Central memory CD4-positive, alpha-beta T cell (primary cell): ENCODE measurements at places on chromosomes 2 and 18.

DNA sequence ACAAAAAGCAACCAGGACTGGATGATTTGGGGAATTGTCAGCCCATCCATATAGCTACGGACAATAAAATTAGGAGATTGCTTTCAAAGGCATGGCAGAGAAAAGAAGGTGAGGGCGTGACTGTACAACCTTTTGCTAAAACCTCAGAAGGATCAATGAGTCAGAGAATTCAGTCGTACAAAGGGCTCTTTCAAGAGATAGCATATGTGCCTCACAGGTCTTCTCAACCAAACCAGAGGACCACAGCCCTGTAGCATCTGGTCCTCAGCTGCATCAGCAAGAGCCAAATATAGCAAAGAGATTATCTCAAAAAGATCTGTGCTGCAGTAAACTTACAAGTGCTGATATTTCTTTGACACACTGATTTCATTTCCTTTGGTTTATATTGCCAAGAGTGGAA lies 149.9 kb upstream of the RAB6C start:
- no peak for DNase-seq

GRCh38 chr18:49223837-49224529 lies 236.5 kb downstream of the DYM start:
- no peak for DNase-seq

- no peak for DNase-seq
Observed at GRCh38 chr2:118774458-118775133, 72.9 kb downstream of the EN1 start.

- no peak for DNase-seq
Observed at GRCh38 chr2:41027095-41027494, 575.2 kb upstream of the SLC8A1 start.

DNA sequence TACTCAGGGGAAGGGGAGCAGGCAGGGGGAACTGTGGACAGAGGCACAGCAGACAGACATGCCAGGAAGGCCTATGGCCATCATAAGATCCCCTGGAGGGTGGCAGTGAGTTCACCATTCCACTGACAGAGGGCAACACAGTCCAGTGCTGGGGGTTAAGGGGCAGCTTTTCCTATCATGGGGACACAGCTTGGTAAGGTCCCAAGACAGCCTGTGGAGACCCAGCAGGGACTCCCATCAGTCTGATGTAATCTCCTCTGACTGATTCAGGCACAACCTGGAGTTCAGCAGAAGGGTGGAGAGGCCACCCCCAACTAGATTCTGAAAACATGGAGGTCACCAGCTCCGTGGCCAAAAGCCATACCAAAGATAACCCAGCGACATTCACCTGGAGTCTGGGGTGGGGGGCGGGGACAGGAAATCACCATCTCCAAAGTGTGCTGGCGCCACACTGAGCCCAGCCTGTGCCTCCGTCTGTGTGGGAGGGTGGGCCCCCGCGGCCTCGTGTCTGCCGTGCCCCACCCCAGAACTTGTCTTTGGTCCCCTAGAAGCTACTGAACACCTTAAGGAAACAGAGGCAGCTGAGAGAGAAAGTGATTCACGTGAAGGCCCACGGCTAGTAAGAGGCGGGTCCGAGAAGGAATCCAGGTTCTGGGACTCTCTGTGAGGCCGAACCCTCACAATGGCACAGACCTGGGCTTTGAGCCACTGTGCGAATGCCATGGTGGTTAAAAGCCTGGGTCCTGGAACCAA lies 28.6 kb downstream of the DNMT3A start:
- DNase-seq, result no peak

DNA sequence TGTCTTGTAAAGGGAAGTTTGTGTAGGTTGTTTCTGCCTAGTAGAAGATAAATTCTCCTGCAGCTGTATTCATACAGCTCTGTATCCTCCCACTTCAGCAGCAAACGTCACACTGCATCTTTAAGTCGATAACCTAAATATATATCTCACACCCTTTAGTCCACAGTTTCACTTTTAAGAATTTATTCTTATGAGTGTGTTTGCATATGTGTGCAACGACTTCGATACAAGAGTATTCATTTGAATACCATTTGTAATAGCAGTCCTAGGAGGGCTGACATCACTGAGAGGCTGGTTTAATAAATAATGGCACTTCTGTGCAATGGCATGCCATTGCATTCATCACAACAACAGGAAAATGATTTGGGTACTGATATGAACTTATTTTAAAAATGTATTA lies 63.8 kb upstream of the MSH6 start:
- no peak for DNase-seq

DNA sequence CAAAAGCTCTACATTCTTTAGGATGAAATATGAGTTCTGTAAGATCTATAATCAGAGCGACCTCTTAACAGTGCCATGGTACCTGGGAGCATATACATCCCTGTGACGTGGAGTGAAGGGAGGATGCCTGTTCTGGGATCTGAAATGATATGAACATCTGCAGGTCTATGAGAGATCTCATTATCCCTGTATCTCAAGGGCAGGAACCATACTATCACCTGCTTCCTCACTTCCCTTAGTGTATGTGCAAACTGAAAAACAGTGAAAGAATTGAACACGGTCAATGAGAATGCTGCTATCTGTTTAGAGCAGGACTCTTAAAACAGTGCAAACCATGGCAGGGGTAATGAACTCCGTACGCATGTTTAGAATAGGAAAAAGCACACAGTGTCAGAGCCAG lies 364.0 kb downstream of the LPIN1 start:
- DNase-seq, result no peak

- peak; percentile 20 for DNase-seq
Observed at GRCh38 chr18:76405681-76406356, 89.2 kb downstream of the ZNF516 start.

DNA sequence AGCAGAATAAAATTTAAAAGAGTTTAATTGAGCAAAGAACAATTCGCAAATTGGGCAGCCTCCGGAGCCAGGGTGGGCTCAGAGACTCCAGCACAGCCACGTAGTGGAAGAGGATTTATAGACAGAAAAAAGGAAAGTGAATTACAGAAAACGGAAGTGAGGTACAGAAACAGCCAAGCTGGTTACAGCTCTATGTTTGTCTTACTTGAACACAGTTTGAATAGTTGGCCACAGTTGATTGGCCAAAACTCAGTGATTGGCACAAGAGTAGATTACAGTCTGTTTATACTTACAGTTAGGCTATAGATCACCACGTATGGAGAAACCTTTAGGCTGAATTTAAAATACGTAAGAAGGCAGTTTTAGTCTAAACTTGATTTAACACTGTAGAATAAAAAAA lies 78.8 kb upstream of the NEDD4L start:
- no peak for DNase-seq

GRCh38 chr2:160246356-160246755 lies 46.3 kb upstream of the ITGB6 start:
- no peak for DNase-seq
